Left lung (tissue), 14 donors: ENCODE measurements at places on chromosomes 12 and 14. TPM values are rescaled to one million over a fixed set of nuclear protein-coding genes. Genes with fewer than 3 reads are reported as not detected.

INF2 gene
- 69.1 TPM for polyA plus RNA-seq

DIO3 gene
- 0.68 TPM for polyA plus RNA-seq

SLC25A21 gene
- polyA plus RNA-seq, result 3.7 TPM

PARPBP gene
- polyA plus RNA-seq, result 20.6 TPM

TRPV4 gene
- 3.4 TPM for polyA plus RNA-seq

SYT1 gene
- polyA plus RNA-seq, result 6.9 TPM

ITPR2 gene
- 5.9 TPM for polyA plus RNA-seq

PIK3C2G gene
- 16.4 TPM for polyA plus RNA-seq

SLC5A8 gene
- 0.23 TPM for polyA plus RNA-seq

- DNase-seq, result no peak
These were observed 28.7 kb downstream of the RHOF start for GRCh38 chr12:121764808-121765207.

DNA sequence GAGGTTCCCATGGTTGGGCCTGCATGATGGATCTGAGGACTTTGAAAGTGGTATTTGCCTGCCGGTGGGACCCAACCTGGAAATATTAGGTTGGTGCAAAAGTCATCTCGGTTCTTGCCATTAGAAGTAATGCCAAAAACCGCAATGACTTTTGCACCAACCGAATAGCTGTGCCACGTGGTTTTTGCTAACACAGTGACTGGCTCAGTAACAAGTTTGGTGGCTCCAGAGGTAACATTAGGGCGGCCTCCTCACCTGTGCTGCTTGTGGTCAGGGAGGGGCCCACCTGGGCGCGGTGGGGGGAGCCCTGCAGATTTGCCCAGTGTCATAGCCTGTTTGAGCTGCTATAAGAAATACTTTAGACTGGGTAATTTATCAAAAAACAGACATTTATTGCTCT is 1.8 kb downstream of the BDKRB2 start:
- no peak for DNase-seq

GRCh38 chr12:50127546-50127945 is 15.5 kb downstream of the COX14 start:
- no peak for DNase-seq

- no peak for DNase-seq
These were observed 13.6 kb downstream of the VEZT start for GRCh38 chr12:95231190-95231589.

DNA sequence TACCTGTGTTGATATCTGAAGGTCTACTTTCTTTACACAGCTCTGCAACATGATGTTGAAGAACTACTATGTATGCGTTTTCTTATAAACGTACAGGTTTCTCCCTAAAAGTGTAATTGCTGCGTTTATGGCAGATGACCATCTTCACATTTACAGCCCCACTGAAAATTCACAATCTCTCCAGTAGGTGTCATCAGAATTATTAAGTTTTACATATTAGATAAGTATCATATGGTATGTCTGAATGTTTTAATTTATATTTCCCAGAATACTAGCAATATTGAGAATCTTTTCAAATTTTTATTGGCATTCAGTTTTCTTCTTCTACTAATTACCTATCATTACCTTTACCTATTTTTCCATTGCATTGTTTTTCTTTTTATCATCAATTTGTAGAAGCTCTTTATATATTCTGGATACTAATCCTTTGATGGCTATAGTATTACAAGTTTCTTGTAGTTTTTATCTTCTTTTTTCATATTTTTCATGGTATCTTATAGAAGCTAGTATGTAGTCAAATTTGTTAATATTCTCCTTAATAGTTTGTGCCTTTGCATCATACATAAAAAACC is 123.5 kb downstream of the CAPZA3 start:
- no peak for DNase-seq

GRCh38 chr14:36509069-36509917 is 10.7 kb downstream of the NKX2-1 start:
- no peak for DNase-seq

DNA sequence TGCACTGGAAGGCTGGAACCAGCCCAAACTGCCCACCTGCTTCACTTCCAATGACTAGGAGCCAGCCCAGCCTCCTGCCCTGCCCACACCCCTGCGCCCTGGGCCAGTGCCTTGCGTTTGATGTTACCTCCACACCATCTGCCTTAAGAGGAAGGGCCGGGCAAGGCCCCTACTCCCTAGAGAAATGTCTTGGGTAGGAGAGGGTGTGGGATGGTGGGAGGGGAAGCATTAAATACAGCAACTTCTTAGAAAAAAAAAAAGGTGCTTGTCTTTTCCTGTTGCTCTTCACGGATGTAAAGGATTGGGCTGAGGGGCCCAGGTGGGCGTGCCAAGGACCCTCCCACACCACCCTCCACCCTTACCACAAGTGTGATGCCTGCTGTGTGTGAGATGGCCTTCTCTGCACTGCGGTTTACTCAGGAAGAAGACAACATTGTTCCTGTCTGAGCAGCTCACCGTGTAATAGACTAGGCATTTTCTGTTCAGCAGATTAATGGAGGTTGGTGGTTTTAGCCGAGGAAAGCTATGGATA is 99.9 kb downstream of the NINJ2 start:
- DNase-seq, result no peak

DNA sequence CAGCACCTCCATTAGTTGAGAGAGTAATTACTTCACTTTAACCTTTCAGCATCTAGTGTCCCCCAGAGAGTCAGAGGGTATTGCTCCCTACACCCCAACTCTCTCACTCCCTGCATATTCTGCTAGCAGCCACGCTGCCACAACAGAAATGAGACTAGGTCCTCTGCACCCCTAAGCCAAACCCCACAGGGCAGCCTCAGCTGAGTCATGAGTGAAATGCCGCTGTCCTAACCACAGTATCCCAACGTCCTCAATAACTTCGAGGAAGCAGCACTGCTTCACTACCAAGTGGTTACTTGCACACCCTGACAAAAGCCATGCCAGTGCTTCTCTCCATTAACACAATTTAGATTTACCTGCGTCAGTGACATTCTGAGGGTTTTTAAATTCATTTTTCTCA is 6.9 kb upstream of the LYZ start:
- DNase-seq, result peak; percentile 47

DNA sequence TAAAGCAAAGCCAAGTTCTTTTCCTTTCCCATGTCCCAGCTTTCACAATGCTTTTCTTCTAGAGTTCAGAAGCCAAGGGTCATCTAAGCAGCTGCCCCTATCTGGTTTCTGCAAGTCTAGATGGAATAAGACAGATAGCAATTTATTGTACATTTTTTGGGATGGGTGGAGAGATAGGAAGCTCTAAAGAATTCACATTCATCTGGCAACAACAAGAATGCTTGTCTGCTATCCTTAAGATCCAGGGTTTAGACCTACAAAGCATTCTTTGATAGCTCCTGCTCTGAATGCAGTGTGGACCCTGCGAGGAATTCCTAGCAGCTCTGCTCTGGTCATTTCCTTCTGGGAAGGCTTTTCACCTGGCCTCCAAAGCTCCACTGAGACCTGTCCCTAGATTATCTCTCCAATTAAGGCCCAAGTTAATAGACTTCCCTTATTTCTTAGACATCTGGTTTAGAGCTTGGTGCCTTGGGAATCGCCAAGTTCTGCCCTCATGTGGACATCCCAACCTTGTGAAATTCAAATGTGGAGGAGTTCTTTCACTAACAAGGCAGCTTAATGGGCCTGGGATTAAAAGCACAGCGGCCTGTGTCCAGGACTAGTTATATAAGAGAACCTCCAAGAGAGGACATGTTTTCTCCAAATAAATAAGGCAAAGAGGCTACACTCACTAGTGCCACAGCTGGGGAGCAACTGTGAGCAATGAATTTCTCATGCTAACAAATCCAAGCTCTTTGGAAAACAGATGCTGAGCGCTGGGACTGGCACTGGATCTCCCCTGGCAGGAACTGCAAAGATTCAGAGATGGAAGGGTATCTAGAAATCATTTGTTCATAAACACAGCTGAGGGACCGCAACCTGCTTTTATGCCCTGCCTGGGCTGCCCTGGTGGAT is 384.5 kb upstream of the DDHD1 start:
- no peak for DNase-seq

DNA sequence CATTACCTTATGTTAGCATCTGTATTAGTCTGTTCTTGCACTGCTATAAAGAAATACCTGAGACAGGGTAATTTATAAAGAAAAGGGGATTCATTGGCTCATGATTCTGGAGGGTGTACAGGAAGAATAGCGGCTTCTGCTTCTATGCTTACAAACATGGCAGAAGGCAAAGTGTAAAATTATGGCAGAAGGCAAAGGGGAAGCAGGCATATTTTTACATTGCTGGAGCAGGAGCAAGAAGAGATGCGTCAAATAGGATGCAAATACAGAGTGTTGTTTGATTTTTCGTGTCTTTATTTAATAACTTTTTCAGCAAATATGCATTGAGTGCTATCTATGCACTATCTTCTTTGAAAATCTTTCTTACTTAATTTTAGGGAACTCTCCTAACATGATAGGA is 210.7 kb upstream of the SSTR1 start:
- DNase-seq, result no peak

- no peak for DNase-seq
These were observed 12.8 kb upstream of the YARS2 start for GRCh38 chr12:32768518-32768917.

DNA sequence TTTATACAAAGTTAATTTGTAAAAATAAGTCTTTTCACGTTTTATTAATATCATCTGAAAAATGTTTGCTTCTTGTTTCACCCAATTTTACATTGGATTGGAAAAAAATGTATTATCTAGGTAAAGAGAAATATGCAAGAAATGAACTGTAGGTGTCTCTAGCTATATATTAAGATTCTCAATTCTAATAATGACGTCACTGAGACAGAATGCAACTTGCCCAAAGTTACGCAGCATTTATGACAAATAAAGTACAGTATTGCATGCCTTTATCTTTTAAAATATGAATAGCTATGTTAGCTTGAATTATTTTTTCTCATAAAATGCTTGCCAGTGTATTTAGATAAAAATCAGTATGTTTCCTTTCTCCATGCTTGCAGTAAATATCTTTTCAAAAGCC is 728.8 kb downstream of the RERGL start:
- DNase-seq, result no peak

DNA sequence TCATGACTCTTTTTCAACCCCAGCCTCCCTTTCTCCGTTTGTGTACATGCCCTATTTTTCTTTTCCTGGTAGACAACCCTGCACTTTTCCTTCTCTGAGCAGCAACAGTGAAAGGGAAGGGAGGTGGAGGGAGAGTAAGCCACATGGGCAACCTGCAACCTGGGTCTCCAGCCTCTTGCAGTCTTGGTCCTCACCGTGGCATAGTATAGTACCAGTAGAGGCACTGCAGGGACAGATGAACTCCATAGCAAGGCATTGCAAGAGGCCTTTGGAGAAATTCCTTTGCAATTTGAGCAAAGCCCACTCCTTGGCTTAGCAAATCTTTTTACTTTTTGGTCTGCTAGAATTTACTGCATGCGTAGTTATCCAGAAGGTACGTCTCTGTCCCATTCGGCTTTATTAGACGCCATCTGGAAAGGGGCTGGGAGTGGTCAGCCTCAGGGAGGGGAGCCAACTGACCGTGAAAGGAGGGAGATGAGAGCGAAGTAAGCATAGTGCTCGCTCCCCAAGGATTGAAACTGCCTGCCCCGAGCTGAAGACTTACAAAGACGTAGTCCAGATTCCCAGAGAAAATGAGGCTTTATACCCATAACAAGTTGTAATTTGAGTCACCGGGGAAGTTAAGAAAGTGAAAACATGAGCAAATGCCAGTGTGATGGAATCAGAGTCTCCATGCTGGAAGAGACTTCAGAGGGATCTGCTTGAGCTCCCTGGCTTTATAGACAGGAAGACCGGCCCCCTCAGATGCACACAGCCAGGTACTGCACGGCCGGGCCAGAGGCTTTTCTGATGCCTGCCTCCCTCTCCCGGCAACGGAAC is 332.0 kb downstream of the CACNA1C start:
- DNase-seq, result no peak

DNA sequence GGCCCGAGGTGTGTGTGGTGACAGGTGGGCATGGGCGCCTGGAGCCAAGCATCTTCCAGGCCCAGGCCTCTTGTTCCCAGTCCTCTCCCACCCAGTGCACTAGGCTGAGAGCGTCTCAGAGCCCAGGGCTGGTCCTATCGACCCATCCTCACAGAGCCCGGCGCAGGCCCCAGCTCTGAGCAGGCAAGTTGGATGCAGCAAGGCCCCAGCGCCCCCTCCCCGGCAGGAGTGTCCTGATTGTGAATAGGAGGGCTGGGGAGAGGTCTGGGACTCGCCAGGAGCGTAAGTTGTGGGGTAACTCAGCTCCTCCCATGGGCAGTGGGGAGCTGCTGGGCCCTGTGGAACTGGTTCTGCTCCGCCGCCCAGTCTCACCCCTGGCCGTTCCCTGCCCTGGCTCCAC is 26.3 kb downstream of the CALM1 start:
- DNase-seq, result no peak

GRCh38 chr12:93032758-93033157 is 103.7 kb upstream of the EEA1 start:
- DNase-seq, result no peak

DNA sequence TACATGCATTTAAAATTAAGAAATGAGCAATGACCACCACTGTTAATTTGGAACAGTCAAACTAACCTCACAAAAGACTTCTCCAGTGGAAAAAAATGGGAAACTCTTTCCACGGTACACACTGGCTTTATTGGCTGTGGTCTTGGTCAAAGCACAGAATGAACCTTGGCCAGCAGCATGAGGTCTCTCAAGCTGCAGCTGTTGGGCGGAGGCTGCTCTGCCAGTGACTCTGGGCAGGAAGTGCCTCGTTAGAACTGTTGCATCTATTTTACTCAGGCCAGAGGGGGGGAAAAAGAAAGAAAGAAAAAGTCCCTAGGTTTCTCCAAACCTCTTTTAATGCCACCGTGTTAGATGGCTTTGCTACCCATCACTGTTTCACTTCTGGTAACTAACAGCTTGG is 279.8 kb upstream of the DIO2 start:
- no peak for DNase-seq

DNA sequence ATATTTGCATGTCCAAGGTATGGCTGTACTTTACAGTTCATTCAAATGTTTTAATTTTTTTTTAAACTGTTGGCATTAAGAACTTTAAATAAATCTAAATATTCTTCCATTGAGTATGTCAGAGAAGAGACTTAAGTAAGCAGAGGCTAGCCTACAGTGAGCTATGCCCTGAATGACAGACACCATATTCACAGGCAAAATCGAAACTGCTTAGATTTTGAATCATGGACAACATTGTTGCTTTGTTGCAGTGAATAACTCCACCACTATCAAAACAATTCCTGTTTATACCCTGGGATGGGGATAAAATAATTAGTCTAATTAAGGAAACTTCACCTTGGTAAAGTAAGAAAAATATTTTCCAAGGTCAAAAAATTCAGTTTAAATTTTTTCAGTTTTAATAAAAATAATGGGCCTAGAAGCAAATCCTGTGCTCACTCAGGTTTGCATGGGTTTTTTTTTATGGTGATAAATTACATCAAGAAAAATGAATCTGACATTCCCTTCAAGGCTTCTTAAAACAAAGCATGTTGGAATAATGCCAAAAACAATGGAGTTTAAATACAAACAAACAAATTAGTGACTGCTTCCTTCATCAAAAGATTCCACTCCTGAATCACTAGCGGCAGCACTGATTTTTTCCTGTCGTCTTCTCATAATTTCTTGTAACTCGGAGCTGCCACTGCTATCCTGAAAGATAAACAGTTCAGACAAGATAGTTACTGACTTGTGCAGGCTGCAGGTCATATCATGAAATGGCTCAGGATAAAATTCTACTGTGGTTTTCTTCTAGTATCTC is 168.2 kb downstream of the EPS8 start:
- no peak for DNase-seq
